A549 treated with DMSO at 1 μM for 4 hours (cell line): ENCODE measurements at places on chromosomes 1 and 21. TPM values are rescaled to one million over a fixed set of nuclear protein-coding genes. Genes with fewer than 3 reads are reported as not detected.

The OR2T35 gene
- not detected in 5 replicates for total RNA-seq

The ITLN2 gene
- 0.14 to 0.30 TPM (median 0.14 TPM) in 3 of 5 replicates, not detected in the others for total RNA-seq

The TSPEAR gene
- total RNA-seq: not detected in 5 replicates

The CNR2 gene
- total RNA-seq: not detected in 5 replicates
